CD4-positive, alpha-beta T cell treated with Interleukin-17A for 1 hour (primary cell): ENCODE measurements at places on chromosomes 5 and 9.

- DNase-seq, result no peak
Measured at GRCh38 chr5:179162351-179163235, 102.4 kb downstream of the ZNF354C start.

- DNase-seq, result no peak
Measured at GRCh38 chr5:53298841-53299240, 181.6 kb upstream of the FST start.

GRCh38 chr5:179375831-179376365, 30.6 kb upstream of the ADAMTS2 start:
- no peak for DNase-seq

DNA sequence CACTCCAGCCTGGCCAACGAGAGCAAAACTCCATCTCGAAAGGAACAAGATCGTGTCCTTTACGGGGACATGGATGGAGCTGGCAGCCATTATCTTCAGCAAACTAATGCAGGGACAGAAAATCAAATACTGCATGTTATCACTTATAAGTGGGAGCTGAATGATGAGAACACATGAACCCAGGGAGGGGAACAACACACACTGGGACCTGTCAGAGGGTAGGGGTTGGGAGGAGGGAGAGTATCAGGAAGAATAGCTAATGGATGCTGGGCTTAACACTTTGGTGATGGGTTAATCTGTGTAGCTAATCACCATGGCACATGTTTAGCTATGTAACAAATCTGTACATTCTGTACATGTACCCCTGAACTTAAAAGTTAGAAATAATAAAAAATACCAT, 40.9 kb downstream of the NMUR2 start:
- DNase-seq, result no peak

- DNase-seq, result no peak
Measured at GRCh38 chr5:171318026-171318425, 9.0 kb downstream of the TLX3 start.

DNA sequence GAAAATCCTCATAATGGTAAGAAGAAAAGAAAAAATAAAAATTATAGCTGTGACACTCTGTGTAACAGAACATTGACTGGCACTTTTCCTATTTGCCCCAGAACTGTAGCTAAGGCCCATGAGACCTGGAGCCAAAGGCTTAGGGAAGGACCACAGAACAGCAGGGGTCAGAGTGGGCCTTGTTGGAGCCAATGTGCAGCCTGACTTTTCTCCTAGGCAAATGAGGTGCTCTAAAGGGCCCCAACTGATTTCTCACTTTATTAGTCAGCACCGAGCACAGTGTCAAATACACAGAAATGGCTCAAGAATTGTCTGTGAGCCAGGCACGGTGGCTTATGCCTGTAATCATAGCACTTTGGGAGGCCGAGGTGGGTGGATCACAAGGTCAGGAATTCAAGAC, 4.0 kb upstream of the MEGF9 start:
- DNase-seq, result no peak

DNA sequence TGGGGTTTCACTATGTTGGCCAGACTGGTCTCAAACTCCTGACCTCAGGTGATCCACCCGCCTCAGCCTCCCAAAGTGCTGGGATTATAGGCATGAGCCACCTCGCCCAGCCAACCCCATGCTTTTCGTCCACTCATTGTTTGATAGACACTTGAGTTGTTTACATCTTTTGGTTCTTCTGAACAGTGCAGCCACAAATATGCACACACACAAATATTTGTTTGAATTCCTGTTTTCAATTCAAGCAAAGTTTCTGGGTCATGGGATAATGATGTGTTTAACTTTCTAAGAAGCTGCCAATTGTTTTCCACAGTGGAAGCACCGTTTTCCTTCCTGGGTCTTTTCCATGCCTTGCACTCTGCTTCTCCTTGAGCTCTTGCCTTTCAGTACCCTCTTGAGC, 6.8 kb upstream of the PAEP start:
- DNase-seq, result no peak

DNA sequence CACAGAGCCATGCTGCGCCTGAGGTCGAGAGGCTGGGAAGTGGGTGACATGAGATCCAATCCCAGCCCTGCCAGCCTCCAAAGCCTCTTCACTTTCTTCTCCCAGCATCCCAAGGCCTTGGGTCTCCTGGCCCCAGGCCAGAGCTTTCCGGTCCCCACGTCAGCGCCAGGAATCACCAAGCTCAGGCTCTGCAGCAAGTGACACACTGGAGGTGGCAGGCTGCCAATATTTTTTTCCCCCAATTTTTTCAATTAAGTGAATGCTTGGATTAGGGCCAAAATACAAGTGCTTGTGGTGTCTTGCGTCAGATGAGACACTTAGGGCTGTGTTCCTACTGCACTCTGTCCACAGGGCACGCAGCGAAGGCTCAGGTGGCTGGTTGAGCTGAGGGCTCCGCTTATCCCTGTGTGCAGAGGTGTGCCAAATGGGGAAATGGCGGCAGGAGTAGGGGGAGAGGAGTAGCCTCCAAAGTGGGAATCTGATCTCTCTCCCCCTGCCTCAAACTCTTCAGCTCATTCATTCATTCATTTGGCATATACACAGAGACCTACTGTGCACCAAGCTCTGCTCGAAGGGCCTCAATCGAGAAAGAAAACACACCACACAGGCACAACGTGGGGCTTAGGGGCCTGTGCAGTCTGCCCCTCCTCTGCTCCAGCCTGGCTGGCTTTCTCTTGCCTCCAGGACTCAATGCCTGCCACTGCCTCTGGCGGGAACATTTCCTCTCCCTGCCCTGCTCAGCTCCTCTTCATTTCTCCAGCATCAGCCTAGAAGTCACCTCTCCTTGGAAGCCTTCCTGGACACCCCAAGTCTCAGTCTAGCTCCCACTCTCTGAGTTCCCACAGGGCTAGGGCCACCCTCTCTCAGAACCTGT, 16.6 kb downstream of the SH3PXD2B start:
- DNase-seq, result no peak

GRCh38 chr9:131968632-131969031, 111.0 kb downstream of the MED27 start:
- no peak for DNase-seq

DNA sequence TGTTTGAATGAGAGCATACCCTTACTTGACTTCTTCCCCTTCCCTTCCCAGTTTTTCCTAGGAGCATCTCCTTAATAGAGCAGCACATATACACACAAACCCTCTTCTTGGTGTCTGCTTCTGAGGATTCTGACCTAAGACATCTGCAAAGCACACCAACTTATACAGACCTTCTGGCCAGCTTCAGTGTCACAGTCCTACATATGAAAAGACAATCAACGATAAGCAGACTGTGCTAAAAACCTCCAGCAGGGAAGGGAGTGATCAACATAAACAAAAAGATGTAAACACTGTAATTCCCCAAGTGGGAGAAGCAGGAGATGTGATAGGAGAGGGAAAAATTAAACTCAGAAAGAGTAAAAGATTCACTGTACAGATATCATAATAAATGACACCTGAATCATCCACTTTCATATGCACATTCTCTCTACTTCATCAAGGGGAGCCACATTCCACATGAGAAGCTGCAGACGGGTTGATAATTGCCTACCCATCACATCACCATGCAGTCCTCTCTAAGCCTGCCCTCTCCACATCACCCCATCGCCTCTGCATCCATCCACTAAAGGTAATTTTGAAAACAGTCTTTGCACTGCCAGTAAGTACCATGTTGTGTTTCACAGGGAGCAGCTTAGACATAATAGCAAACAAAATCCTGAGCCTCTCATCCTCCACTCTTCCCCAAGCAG, 13.0 kb downstream of the APBA1 start:
- no peak for DNase-seq

GRCh38 chr5:44885903-44886302, 77.2 kb downstream of the MRPS30 start:
- no peak for DNase-seq

GRCh38 chr9:25570802-25571201, 107.4 kb downstream of the TUSC1 start:
- no peak for DNase-seq

GRCh38 chr9:14281876-14282275, 32.1 kb downstream of the NFIB start:
- no peak for DNase-seq

DNA sequence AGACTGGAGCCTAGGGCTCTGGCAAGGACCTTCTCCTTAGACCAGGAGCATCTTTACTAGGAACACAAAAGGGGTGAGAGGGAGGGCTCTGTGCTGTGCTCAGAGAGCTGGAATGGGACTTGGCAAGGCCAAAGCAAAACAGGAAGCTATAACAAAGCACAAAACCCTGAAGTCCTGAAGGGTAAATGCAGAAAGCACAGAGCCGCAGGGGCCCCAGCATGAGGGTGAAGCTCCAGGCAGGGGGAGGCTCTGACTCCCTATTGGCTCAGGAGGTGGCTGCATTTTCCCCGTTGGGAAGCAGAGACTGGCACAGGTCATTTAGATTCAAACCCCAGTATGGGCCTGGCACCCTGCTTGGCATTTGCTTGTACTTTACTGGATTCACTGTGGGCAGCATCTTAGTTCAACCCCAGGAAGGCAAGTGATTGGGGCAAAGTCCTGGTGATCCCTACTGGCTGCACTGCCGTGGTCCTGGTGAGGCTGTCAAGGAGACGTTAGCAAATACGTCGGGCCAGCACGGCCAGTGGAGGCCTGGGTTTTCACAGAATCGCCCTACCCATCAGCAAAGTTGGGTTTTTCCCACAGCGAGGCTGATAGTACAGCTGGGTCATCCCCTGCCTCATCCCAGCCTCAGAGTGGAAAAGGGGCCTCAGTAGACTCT, 46.3 kb downstream of the GGTA1 start:
- DNase-seq, result no peak

DNA sequence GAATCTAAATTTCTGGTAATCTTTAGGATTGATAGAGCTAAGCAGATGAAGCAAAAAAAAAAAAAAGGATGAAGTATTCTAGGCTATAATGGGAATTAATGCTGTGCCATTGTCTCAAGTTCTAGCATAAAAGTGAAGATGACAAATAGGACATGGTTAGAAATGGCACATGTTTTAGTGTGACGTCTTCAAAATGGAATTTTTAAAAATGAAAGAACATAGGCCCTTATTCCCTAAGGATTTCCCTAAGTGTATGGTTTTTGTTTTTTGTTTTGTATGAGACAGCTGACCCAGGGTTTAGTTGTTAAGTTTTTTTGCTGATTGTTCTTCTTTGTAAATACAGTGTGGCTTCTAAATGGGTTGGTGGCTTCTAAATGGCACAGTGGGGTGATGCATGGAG, 7.1 kb downstream of the TLE4 start:
- no peak for DNase-seq

DNA sequence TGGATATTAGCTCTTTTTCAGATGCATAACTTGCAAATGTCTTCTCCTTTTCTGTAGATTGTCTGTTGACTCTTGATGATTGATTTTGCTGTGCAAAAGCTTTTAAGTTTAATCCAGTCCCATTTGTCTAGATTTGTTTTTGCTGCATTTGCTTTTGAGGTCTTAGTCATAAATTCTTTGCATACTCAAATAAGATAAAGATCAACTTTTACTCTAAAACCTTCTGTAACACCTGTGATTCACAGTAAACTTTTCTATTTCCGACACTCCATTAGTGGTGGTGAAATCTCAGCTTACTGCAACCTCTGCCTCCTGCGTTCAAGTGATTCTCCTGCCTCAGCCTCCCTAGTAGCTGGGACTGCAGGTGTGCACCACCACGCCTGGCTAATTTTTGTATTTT, 239.0 kb upstream of the ST8SIA4 start:
- no peak for DNase-seq

DNA sequence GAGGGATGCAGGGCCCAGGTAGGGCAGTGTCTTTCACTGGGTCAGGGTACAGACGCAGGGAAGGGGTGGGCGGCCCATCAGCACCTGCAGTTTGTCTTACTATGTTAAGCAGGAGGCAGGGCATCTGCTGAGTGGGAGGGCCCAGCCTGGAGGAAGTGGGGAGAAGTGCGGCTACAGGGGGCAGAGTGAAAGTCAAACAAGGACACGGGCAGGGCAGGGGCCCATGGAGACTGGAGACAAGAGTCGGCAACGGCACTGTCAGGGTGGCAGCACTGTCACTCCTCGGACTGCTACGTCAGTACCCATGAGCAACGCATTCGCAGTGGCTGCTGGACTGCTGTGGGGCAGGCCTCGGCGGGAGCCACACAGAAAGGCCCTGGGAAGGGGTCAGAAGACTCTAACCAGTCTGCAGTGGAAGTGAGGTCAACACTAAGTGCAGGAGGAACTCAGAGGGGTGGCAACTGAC, 19.7 kb downstream of the CAMSAP1 start:
- DNase-seq, result peak; percentile 64

DNA sequence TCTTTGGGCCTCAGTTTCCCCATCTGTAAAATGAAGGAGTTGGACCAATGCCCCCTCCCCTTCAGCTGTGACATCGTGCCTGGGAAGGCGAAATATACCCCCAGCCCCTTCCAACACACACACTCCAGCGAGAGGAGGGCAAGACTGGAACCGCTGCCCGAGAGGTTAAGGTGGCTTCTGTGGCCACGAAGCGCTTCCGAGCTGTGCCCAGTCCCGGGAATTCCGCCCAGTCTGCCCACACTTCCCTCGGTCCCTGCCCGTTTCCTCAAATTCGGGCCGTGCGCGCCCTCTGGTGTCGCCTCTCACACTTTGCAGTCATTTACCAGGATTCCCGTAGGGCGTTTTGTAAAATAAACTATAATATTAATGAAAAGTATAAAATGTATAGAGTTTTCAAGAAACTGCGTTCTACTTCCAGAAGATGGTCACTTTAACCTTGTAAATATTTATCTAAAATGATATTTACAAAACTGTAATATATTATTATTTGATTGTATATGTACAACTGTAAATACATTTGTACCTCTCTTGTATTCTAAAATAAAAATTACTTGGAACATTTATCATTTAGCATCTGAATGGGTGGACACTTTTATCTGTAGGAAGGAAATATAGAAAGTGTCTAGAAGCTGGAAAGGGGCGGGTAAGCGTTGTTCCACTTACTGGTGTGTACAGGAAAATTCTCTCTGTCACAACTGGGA, 11.0 kb upstream of the EXOSC2 start:
- peak; percentile 60 for DNase-seq

GRCh38 chr9:78130004-78130403, 98.4 kb upstream of the GNAQ start:
- no peak for DNase-seq

GRCh38 chr9:123483191-123483803, 127.3 kb downstream of the CRB2 start:
- DNase-seq, result no peak

GRCh38 chr5:33074548-33074947, 363.4 kb downstream of the NPR3 start:
- no peak for DNase-seq

- no peak for DNase-seq
Measured at GRCh38 chr5:140927228-140927573, 1.1 kb downstream of the PCDHAC1 start.

DNA sequence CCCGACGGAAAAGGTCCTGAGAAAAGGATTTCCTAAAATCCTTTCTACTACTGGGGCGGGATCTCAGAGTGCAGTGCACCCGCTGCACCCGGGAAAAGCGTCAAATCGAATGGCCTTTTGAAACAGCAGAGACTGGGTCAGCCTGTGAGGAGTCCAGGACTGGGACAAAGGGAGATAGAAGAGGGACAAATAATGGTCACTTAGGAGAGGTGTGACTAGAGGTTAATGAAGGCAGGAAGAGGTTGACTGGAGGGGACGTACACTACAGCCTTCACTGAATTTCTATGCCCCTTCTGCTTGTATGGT, 1.5 kb downstream of the PLPPR1 start:
- DNase-seq, result no peak

GRCh38 chr9:90680534-90680933, 37.9 kb upstream of the DIRAS2 start:
- DNase-seq, result no peak

GRCh38 chr5:74428876-74429275, 211.7 kb downstream of the ENC1 start:
- DNase-seq, result no peak
